Stimulated activated CD4-positive, alpha-beta T cell treated with anti-CD3 and anti-CD28 coated beads, Interleukin-2, amount 100 ng/mL, for 48 hours (primary cell): ENCODE measurements at places on chromosomes 7 and 10.
A peak's percentile ranks its signal among the peaks of the same experiment; 100 is the strongest.

DNA sequence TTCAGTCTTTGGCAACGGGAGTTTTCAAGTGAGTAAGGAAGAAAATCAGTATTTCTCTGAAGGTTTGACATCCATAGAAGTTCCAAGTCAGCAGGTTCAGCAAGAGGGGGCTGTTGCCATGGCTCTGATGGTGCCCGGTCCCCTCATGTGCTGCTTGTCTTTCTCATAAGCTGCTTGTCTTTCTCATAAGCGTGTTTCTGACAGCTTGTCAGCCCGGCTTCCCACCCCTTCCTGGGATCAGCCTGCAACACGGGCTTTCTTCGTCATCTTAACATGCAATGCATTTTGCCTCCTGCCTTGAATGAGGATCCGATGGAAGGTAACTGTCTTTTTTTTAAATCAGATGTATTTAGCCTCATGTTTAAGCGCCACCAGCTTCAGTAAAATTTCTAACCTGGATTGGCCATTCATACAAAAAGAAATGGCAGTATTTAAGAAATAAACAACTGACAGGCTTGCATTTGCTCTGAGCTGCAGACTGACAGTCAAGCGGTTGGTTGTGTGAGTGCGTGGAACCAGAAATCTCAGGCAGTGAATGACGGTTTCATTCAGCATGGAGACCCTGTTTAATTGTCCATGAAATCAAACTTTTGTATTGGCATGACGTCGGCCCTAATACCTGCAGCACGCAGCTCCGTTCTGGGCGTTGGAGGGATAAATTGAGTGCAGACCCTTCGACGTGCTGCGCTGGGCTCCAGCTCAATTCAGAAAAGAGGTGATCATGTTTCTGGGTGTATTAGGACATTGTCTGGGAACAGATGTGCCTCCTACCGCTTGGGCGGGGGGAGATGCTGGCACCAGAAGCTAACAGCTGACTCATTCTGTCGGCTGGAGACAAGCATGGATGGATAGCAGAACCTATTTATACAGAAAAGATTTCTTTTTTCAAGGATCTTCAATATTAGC is 454.7 kb upstream of the FOXK1 start:
- DNase-seq: no peak

DNA sequence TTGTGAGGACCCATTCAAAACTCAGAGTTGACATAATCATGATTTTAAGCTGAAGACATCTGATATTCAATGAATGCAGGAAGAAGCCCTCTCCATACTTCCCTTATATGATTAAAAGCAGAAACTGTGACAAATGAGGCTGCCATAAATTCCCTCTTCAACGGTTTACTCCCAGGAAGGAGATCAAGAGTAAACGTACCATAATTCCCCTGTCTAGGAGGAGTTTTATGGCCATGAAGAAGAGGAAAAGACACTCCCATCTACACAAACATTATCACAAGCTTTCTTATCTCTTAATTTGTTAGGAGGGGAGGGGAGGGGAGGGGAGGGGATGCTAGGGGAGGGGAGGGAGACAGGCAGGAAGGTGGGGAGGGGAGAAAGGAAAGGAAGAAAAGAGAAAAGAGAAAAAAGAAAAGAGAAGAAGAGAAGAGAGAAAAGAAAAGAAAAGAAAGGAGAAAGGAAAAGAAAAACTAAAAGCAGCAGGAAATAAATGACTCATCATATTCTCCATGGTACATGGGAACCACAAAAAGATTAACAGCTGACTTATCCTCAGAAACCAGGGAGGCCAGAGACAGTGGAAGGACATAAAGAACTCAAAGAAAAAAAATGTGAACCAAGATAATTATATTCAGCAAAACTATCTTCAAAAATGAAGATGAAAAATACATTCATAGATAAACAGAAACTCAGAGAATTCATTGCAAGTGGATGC is 121.6 kb downstream of the ALOX5 start:
- DNase-seq: no peak

GRCh38 chr10:774661-775244 is 85.3 kb upstream of the DIP2C start:
- DNase-seq: no peak

- DNase-seq: no peak
These were observed 199.9 kb downstream of the CAMK1D start for GRCh38 chr10:12549297-12549696.

GRCh38 chr10:119283818-119284217 is 76.4 kb downstream of the GRK5 start:
- DNase-seq: no peak

DNA sequence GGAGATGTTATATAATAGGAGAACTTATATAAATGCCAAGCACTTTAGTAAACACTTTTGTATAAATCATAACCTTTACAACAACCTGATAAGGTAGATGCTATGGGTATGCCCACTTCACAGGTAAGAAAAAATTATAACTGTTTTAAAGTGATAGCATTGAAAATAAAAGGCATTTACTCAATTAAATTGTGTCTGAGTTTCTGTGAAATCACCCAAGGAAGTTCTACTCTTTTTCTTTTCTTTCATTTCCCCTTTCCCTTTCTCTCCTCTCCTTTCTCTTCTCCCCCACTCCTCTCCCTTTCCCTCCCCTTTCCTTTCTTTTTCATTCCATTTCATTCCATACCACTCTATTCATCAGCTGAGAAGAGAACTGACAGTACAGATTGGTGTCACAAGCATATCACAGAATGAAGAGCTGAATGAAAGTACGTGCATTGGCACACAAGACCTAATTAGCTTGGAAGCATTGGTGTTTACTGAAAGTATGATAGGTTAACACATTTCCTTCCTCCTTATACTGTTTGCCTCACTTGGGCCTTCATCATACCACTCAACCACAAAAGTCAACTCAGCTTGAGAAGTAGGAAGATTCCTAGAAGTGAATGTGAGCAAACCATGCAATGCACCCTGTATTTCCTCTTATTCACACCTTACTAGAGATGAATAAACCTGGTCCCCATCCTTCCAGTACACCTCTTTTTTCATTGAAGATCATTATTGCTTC is 117.9 kb upstream of the AGR3 start:
- no peak for DNase-seq

- peak; percentile 17 for DNase-seq
These were observed 27.1 kb downstream of the NMT2 start for GRCh38 chr10:15141136-15142054.

DNA sequence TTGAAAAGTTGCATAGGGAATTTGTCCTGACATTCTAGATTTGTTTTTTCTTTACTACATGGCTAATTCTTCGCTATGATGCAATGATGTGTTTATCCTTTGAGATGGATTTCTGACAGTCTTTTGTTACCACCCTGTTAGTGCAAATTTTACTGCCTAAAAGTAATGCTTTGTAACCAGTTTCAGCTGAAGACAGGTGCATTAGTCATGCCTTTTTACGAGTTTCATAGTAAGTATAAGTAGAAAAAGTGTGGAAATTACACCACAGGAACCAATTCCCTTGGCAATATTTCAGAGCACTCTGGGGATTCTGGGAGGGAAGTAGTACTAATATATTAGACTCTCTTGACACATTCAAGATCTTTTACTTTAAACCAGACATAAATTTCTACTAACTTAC is 257.8 kb upstream of the DKK1 start:
- no peak for DNase-seq

- DNase-seq: no peak
These were observed 33.6 kb downstream of the PALD1 start for GRCh38 chr10:70512149-70512639.

- no peak for DNase-seq
These were observed 206.6 kb downstream of the LSM5 start for GRCh38 chr7:32283546-32283945.

- no peak for DNase-seq
These were observed 47.4 kb upstream of the FAM180A start for GRCh38 chr7:135795846-135796570.
